NCI-H1417 treated with DMSO at 0.1 percent for 48 hours (cell line): ENCODE measurements at places on chromosomes 11 and 22.
A peak's percentile ranks its signal among the peaks of the same experiment; 100 is the strongest.

- no peak for DNase-seq
These were observed 9.4 kb downstream of the LHFPL7 start for GRCh38 chr22:24937114-24937513.

- DNase-seq, result no peak
These were observed 1217.9 kb downstream of the LRRC4C start for GRCh38 chr11:40241524-40242051.

DNA sequence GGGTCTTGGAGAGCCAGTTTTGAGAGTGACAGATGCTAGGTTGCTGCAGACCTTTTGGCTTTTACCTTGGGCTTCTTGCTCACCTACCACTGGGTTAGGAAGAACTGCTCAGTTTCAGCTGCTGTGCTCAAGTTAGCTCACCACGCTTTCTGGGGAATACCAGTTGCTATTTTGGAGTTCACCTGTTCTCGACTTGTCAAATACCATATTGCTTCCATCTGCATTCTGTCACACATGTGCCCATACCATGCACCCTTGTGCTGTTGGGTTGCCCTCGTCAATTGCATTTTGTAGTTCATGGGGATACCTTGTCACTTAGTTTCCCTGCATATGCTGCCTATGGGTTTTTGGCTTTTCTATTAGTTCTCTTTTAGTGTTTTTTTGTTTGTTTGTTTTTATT is 23.0 kb upstream of the BARX2 start:
- no peak for DNase-seq

GRCh38 chr22:44399906-44400762 is 87.4 kb upstream of the SHISAL1 start:
- DNase-seq, result no peak

- DNase-seq, result peak; percentile 63
These were observed at the start of gene BACE1 for GRCh38 chr11:117316197-117316961. Gene BACE1, minus strand, starts transcription at chr11:117316256. Its CDS starts 461 bp downstream, at chr11:117315795.

DNA sequence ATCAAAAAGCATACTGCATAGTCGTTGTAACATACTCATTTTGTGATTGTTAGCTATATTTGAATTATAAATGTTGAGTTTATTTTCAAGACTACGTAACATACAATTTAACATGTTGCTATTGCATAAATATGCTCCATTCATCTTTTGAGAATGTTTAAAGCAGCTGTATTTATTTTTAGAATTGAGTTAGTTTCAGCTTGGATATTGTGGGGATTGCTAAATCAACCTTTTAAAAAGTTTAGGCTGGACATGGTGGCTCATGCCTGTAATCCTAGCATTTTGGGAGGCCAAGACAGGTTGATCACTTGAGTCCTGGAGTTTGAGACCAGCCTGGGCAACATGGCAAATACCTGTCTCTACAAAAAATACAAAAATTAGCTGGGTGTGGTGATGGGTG is 288.1 kb downstream of the DYNC2H1 start:
- DNase-seq, result no peak

DNA sequence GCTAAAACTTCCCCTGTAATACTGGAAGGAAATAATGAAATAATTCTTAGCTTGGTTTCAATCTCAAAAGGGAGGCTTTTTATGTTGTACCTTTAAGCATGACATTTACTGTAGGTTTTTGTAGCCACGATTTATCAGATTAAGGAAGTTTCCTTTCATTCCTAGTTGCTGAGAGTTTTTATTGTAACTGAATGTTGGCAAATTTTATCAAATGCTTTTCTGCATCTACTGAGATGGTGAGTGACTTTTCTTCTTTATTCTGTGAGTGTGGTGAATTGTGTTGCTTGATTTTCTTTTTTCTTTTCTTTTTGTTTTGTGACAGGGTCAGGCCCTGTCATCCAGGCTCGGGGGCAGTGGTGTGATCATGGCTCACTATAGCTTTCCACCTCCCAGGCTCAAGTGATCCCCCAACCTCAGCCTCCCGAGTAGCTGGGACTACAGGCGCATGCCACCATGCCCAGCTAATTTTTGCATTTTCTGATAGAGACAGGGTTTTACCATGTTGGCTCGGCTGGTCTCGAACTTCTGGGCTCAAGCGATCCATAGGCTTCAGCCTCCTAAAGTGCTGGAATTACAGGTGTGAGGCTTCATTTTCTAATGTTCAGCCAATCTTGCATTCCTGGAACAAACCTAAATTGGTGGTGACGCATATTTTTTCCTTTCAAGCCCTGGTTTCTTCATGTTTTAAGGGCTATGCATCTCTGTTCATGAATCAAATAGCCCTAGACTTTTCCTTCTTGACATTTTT is 26.2 kb downstream of the SUSD2 start:
- no peak for DNase-seq

DNA sequence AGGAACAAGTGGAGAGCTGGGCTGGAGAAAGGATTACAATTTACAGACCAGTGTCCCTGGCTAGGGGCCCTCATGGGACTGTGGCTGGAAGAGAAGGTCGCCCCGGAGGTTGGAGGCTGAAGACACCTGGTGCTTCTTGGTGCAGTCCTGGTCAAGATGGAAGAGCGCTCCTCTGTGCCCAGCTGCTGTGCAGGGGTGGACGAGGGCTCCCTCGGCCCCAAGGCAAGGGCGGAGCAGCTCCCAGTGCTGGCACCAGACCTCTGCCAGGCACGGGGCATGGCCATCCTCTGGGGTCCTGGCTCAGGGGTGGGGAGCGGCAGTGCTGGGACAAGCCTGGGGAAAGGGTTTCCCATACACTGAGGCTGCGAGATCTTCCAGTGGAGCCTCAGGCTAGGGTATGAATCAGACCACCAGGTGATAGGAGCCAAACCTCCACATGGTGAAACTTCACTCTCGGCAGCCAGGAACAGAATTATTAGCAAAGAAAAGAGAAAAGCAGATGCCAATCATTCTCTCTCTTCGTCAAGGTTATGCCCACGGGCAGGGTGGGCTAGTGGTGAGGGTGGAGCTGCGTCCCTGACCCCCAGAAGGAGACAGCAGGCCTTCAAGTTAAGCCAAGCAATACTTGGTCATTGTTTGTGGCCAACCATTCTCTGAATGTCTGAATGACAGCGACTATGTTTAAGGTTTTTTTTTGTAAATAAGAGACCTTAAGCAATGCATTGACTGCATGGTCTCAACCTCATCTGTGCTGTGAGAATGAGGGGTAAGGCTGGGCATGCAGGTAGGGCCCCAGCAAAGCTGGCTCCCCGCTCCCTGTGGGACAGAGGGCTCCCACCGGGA is 32.1 kb downstream of the PPM1F start:
- DNase-seq, result no peak

DNA sequence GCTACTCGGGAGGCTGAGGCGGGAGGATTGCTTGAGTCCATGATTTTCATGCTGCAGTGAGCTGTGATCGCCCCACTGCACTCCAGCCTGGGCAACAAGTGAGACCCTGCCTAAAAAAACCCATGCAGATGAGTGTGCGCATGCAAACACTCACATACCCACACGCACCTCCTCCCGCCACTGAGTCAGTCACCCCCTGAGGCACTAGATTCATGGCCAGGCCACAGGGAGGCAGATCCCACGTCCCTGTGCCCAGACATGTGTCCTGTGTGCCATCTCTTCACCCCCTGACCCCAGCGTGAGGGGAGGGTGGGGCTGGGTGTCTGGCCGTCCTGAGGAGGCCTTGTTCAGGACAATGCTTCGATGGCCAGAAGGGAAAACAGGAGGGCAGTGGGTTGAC is 15.5 kb downstream of the RELT start:
- no peak for DNase-seq

DNA sequence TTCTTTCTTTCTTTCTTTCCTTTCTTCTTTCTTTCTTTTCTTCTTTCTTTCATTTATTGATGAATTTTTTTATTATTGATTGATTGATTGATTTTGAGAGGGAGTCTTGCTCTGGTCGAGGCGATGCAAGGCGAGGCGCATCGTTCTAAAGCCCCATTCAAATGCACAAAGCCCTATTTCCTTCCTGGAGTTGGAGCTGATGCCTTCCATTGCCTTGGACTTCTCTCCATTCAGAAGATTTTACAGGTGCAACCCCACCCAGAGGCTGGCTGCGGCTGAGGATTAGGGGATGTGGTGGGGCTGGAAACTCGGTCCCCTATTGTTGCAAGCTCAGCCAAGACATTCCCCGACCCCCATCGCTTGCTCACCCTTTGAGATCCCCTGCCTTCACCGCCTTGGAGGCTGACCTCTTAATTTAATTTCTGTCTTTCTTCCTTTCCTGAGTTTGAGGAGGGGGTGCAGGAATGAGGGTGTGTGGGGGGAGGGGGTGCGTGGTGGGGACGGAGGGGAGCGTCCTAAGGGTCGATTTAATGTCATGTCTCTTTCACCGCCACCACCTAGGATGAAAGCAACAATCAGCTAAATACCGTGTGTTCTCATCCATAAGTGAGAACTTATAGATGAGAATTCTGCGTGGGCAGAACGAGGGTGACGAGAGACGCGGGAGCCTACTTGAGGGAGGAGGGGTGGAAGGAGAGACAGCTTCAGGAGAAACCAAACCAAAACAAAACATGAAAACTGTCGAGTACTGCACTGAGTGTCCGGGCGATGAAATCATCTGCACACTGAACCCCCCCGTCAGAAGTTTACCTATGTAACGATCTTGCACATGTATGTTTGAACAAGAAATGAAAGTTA is 3913.9 kb upstream of the OR11H1 start:
- no peak for DNase-seq

GRCh38 chr11:31987118-31988005 is 103.5 kb upstream of the RCN1 start:
- DNase-seq, result no peak

DNA sequence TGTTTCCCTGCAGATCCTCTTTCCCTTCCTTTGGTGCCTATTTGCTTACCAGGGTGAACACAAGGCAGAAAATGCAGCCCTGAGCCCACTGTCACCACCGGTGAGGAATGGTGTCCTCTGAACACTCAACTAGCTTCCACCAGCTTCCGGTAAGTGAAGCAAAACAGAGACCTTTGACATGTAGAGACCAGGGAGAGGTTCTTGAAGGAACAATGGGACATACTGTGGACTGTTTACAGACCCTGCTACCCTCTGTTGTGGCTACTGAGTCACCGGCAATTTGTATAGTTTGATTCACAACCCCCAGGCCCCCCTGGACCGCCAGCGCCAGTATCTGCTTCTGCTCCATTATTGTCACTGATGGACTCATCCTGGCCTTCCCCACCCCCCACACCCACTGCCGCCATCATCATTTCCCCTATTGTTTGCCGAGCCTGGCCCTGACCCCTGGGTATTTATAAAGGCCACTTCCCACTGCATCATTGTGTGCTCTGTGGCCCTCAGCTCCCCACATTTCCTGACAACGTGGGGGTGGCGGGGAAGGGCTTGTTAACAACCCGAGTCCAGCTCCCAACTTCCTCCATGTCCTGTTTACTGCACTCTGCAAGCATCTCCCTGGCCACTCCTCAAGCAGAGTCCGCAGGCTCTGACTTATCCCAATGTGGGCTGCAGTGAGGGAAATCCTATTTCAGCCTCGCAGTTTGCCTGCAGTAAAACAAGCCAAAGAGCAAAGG is 252.9 kb downstream of the ETS1 start:
- no peak for DNase-seq

GRCh38 chr11:104134745-104135144 is 29.2 kb downstream of the PDGFD start:
- DNase-seq, result no peak

GRCh38 chr22:39245130-39246039 is 603 bp upstream of the PDGFB start:
- DNase-seq, result no peak

- DNase-seq, result no peak
These were observed 13.7 kb downstream of the CRY2 start for GRCh38 chr11:45860764-45861510.

DNA sequence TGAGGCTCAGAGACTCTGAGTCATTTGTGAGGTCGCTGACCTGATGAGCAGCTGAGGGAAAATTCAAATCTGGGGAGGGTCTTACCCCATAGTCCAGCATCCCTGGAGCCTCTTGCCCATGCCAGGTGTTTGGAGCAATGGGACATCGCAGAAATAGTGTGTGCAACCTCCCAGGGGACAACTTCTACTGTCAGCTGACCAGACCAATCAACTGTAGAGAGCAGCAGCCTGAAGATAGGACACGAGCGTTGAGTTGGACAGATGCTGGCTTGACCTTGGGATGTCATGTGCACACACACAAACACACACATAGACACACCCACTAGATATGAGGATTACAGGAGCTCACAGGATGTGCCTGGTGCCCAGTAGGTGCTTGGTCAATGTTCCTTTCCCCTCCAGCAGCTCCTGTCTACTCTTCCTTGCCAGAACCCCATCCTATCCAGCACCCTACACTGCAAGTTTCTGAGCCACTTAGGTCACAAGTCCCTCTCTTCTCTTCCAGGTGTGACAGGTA is 59.1 kb upstream of the MPEG1 start:
- no peak for DNase-seq

DNA sequence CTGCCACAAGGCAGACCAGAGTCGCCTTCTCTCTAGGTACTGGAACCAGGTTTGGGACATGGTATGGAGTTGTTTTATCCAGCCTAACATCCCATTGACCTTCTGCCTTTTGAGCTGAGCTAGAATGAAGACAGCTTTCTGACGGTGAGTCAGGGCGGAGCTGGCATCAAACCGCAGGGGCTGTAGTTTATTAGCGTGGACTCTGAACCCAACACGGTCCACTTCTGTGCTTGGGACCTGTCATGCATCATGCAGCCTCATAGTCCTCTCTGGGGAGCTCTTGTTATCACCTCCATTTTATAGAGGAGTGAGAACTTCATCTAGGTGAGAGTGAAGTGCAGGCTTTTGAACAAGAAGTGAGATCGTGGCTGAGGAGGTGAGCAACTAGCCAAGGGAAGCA is 8.3 kb downstream of the GAL3ST1 start:
- DNase-seq, result no peak

- no peak for DNase-seq
These were observed 5.3 kb upstream of the MALAT1 start for GRCh38 chr11:65493367-65494176.

DNA sequence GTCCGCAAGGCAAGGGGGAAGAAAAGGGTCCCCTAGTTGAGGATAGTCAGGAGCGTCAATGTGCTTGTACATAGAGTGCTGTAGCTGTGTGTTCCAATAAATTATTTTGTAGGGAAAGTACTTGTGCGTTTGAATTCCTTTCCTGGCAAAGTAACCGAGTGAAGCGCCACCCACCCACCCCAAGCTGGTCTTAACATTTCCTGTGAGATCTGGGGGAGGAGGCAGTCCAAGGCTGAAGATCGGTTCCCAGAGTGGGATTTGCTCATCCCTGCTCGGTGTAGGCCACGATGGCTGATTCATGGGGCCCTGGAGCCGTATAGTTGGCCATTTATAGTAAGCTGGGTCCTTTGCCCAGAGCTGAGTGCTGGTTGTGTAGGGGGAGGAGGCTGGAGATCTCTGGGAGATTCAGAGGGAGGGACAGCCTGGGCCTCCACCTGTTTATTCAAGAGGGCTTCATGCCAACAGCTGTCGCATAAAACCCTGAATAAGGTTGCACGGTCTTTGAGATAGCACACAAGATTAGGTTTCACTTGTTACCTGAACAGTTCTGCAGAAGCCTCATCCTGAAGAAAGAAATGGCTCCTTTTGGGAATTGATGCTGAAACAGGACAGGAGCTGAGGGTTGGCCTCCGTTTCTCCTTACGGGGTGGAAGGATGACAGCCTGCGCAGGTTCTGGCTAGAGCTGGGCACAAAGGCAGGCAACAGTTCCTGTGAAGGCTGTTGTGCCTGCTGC is 2.4 kb downstream of the ATF4 start:
- DNase-seq, result no peak

- DNase-seq, result no peak
These were observed 82.6 kb downstream of the CYP2R1 start for GRCh38 chr11:14809466-14809865.

GRCh38 chr22:25419247-25420113 is 145.0 kb upstream of the GRK3 start:
- no peak for DNase-seq
